Left renal cortex interstitium (tissue), 4 donors: ENCODE measurements at places on chromosomes 5 and 9. TPM values are rescaled to one million over a fixed set of nuclear protein-coding genes. Genes with fewer than 3 reads are reported as not detected.

The PCDHGA3 gene
- 4.1 TPM for polyA plus RNA-seq

The ETF1 gene
- 66.2 TPM for polyA plus RNA-seq

The PCDHGA7 gene
- polyA plus RNA-seq: 2.6 TPM

DNA sequence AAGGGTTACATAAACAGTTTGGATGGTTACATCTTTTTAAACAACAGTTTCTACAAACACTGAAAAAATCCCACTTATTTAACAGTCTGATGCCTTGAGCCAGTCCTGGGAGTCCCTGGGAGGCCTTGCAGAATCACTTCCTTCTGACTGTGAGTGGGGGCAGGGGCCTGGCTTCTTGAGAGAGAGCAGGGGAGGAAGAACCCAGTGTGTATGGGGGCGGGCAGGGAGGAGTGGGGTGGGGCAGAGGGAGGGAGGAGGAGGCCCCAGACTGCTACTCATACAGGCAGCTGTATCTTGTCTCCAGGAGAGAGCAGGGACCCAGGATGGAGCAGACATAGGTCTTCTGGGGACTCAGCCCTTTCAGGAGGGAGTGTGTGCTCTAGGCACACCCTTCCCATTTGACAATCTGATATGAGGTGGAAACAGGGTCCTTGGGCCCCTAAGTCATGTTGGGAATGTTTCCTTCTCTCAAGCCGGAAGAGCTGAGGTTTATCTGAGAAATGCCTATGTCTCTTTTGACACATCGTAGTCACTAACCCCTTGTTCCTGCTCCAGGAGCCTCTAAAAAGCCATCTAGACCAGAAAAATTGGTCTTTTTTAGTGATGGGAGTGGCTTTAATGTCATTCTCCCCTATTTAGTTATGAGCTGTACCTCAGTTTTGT, 52.8 kb downstream of the IRF1 start:
- DNase-seq: peak; percentile 38

GRCh38 chr9:78549711-78550110, 252.8 kb downstream of the PSAT1 start:
- no peak for DNase-seq

DNA sequence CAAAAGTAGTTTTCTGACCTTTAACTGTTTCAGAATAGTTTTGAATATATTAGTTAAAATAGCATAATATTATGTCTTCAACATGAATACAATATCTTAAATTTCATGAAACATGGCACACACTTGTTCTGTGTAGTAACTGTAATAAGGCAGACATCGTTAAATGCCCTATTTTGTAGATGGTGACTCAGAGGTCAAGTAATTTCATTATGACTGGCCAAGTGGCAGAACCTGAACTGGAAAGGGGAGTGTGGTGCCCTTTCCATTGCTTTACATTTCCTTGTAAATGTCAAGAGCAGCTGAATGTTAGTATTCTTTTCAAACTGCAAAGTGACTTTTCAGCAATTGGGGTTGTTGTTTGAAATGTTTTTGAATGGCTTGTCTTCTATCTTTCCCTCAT, 201.2 kb upstream of the CDKN2B start:
- DNase-seq: no peak

DNA sequence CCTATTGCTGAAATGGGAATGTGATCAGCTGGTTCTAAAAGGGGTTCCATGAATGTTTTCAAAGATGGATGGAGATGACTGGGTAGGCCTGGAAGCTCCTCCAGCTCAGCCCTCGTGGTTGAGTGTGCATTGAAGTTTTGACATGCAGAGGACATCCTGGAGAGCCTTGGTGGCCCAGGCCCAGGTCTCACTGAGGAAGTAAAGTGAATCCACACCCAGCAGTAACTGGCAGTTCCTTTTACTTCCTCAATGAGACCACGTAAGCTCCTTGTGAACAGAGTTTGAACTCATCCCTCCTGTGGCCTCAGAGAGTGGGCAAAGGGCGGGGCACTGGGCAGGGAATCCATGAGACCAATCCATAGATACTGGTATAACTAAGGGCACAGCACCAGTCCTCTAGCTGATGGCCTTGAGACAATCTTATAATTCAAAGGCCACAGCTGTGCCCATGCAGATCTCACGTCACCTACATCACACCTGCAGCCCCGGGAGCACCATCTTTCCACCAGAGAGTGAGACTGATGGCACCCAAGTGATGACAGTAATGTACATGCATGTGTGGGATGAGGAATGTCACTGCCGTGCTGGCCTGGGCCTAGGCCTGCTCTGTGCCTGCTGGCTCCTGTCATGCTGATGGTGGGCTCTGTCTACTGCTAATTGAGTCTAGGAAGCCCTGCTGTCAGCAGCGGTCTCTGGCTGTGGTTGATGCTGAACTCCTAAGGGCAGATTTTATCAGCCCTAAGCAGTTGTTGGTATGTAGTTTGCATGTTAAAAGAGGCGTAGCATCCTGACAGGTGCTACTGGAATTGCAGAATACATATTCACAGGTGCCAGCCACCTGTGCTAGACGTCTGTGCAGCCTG, 257.8 kb downstream of the FSTL4 start:
- DNase-seq: no peak

DNA sequence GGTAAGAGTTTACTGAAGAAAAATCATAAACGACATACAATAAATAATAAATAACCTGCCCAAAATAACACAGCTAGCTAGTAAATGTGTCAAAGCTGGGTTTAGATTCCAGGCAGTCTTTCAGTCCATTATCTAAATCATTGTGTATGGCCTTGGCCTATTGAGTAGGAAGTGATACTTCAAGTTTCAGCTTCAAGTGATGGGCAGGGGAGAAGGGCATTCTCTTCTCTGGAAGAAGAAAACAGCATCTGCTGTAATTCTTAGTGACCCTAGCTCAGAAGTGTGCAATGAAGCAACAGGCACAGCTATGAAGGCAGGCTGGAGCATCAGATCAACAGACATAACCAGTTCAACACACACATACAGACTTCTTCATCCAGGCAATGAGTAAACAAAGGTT, 42.5 kb downstream of the FNIP1 start:
- no peak for DNase-seq

GRCh38 chr5:169009123-169009522, 291.8 kb downstream of the SLIT3 start:
- no peak for DNase-seq

GRCh38 chr5:125343015-125343414, 596.6 kb upstream of the ZNF608 start:
- no peak for DNase-seq

DNA sequence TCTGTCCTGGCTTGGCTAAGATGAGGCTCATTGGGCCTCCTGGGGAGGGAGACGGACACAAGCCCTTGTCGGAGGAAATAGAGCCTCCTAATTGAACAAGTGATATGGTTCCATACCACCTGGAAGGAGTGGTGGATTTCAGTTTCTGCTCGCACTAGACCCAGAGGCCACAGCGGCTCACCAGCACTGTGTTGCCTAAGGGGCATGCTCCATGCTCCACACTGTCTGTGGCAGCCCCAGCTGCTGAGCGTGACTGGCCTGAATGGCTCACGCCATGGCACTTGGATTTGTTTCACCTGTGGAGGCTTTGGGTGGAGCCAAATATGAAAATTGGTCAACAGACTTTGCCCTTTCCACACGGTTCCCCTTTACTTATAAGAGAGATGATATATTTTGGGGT, 181.1 kb downstream of the HSPA4 start:
- DNase-seq: no peak

DNA sequence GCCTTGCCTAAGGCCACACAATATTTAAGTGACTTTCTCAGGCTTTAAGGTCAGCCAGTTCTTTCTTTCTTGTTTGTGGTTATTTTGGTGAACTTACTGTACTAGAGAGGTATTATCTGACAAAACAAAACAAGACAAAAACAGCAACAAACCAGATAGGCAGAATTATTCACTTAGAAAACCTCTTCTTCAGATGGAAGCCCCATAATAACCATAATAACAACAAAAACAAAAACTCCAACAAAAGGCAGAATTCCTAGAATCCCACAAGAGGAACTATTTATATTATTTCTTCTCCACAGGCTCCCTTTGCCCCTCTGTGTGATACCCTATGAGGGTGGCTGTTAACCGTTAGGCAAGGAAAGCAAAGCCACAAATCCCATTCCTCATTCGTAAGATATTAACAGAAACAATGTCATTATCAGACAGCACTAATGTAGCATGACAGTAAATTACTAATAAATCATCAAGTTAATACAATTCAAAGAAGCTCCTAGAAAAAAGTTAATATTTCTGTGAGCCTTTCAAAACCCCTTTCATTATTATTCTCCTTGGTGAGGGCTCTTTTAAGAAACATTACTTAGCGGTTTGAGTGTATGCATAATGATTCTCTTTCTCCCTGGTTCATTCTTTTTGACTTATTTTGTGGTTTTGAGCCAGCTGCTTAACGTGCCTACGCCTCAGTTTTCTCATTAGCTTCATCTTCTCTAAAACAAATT, 274.9 kb downstream of the EFNA5 start:
- DNase-seq: no peak
